Naive thymus-derived CD8-positive, alpha-beta T cell (primary cell): ENCODE measurements at places on chromosomes 11 and 22. TPM values are rescaled to one million over a fixed set of nuclear protein-coding genes. Genes with fewer than 3 reads are reported as not detected.

UPK3A gene
- polyA plus RNA-seq = not detected

ZNF215 gene
- polyA plus RNA-seq = not detected

API5 gene
- 139 TPM for polyA plus RNA-seq

OR8A1 gene
- polyA plus RNA-seq = not detected

XKR3 gene
- not detected for polyA plus RNA-seq

FZD4 gene
- polyA plus RNA-seq = not detected

UCP3 gene
- not detected for polyA plus RNA-seq

ASCL2 gene
- polyA plus RNA-seq = not detected

VPREB1 gene
- polyA plus RNA-seq = not detected

SLCO2B1 gene
- not detected for polyA plus RNA-seq

AP1B1 gene
- 19.8 TPM for polyA plus RNA-seq

FAM227A gene
- not detected for polyA plus RNA-seq

LZTR1 gene
- polyA plus RNA-seq = 8.6 TPM

CRYBB3 gene
- not detected for polyA plus RNA-seq

CCDC81 gene
- polyA plus RNA-seq = 0.10 TPM

APOL4 gene
- not detected for polyA plus RNA-seq

PLAAT4 gene
- polyA plus RNA-seq = 532 TPM

SSRP1 gene
- polyA plus RNA-seq = 41.0 TPM

ANKK1 gene
- not detected for polyA plus RNA-seq

ABCC8 gene
- polyA plus RNA-seq = not detected

OR6A2 gene
- polyA plus RNA-seq = not detected

MAP6 gene
- not detected for polyA plus RNA-seq

C11orf16 gene
- not detected for polyA plus RNA-seq

PLXNB2 gene
- polyA plus RNA-seq = 1.1 TPM

CALCA gene
- polyA plus RNA-seq = not detected

SPON1 gene
- polyA plus RNA-seq = 0.56 TPM

OR51E2 gene
- polyA plus RNA-seq = not detected

LMNTD2 gene
- 0.96 TPM for polyA plus RNA-seq

CEND1 gene
- not detected for polyA plus RNA-seq

WNT11 gene
- 0.09 TPM for polyA plus RNA-seq

ZNF280B gene
- polyA plus RNA-seq = 2.1 TPM

PITPNM1 gene
- polyA plus RNA-seq = 36.5 TPM

MS4A3 gene
- polyA plus RNA-seq = not detected

CYB5R2 gene
- 0.10 TPM for polyA plus RNA-seq
